Kasumi-1 (cell line): ENCODE measurements at places on chromosomes 5 and 9.
A peak's percentile ranks its signal among the peaks of the same experiment; 100 is the strongest.

DNA sequence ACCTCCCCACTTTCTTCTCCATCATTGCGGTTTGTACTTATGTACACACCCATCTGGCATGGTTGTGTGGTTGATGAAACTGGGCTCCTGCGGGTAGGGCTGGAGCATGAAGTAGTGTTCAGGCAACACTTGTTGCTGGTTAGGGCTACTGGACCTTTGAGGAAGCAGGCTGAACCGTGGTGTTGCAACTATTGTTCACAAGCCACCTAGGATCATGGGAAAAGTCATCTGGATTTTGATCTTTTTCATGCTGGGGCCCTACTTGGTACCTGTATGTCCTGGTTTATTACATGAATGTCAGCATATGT lies 40.1 kb upstream of the TIFAB start:
- DNase-seq, result no peak

- no peak for DNase-seq
Observed at GRCh38 chr5:104295991-104296390, 733.4 kb upstream of the NUDT12 start.

GRCh38 chr9:133703591-133704399 lies 34.4 kb downstream of the SARDH start:
- DNase-seq, result no peak

DNA sequence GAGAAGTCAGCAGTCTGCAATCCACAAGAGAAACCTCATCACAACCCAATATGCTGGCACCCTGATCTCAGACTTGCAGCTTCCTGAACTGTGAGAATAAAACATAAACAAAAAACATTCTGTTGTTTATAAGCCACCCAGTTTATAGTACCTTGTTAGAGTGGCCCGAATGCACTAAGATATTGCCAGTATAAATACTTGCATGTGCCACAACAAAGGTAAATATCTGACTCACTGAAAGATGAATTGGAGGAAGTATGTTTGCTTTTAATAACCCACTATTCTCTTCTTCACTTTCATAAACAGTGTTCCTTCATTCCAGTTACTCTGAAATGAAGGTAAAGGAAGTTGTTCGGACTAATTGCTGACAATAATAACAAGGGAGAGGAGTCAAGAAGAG lies 1163.4 kb upstream of the CDH6 start:
- DNase-seq, result no peak

GRCh38 chr5:136249678-136250266 lies 56.8 kb upstream of the SMIM32 start:
- peak; percentile 65 for DNase-seq

DNA sequence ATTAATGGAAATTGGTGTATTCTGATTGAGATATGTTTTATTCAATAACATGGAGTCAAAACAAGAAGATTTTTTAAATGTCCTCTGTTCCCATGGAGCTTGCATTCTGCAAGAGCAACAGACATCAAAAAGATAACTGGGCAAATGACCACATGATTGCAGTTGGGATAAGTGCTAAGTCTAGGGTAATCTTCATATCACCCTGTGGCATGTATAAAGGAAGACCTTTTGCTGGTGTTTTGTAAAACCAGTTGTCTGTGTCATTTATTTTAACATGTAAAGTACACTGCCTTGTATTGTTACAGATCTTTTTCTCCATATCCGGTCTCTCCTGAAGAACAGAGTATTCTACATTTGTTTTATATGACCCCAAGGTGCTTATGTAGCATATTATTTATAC lies 44.0 kb downstream of the PTCD2 start:
- no peak for DNase-seq

- no peak for DNase-seq
Observed at GRCh38 chr5:140112685-140113179, 1.2 kb upstream of the PURA start.

GRCh38 chr9:81565609-81566008 lies 123.7 kb downstream of the TLE1 start:
- DNase-seq, result no peak

DNA sequence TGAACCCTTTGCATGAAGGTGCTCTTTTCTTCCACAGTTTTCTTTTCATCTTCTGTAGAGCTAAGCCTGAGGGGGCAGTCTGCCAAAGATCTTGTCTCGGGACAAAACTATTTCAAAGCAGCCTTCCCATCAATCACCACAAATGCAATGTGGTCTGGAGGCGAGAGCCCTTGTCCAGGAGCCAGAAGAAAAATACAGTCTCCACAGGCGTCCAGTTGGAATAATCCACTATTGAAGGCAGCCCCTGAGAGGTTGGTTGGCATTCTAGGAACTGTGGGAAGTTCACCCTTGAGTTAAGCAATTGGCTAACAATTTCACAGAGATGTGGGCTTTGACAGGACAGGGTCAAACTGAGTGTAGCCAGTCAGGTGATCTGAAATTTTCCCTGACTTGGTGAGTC lies 72.0 kb downstream of the SEMA6A start:
- DNase-seq, result no peak

GRCh38 chr5:102762562-102763227 lies 7.6 kb downstream of the PAM start:
- DNase-seq, result no peak

GRCh38 chr5:58503390-58504046 lies 12.3 kb downstream of the GAPT start:
- DNase-seq, result no peak

DNA sequence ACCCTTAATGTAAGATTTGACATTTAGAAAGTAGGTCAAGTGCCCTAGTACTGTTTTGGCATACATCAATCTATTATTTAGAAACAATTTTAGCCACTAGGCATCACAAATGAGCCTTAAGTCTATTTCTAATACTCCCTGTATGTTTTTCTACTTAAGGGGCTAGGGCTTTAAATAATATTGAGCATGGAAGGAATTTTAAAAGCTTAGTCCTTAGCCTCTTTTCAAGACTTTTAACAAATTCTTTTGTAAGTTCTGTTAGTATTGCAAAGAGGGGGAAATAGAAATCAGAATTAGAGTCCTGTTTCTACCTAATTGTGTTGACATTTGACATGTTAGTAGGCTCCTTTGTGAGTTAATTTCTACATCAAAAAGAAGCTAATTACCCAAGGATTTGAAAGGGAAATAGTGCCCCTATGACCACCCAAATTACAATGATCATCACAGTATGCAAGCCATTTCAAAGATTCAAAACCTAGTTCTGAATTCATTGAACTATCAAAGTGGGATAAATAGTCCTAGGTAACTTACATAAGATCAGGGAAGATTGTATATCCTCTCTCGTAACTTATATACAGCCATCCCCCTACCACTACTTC lies 647.8 kb upstream of the ACO1 start:
- no peak for DNase-seq

DNA sequence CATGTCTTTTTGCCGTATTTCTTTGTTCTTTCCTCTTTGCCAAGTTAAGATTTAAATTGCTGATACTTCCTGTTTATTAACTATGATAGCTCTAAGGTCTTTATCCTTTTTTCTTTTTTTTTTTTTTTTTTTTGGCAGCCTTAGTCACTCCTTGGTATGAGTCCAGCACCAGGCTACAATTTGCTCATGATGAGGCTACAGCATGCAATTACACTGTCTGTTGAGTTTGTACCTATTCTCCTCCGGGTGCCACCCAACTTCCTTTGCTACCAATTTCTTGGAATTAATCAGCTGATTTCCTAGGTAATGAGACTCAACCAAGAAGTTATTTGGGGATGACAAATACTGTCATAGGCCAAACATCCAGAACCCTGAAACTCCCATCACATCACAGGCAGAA lies 25.5 kb downstream of the ACTL7B start:
- no peak for DNase-seq

GRCh38 chr5:9398227-9398626 lies 147.6 kb downstream of the SEMA5A start:
- DNase-seq, result no peak

GRCh38 chr5:91864962-91865361 lies 481.8 kb upstream of the ARRDC3 start:
- no peak for DNase-seq

DNA sequence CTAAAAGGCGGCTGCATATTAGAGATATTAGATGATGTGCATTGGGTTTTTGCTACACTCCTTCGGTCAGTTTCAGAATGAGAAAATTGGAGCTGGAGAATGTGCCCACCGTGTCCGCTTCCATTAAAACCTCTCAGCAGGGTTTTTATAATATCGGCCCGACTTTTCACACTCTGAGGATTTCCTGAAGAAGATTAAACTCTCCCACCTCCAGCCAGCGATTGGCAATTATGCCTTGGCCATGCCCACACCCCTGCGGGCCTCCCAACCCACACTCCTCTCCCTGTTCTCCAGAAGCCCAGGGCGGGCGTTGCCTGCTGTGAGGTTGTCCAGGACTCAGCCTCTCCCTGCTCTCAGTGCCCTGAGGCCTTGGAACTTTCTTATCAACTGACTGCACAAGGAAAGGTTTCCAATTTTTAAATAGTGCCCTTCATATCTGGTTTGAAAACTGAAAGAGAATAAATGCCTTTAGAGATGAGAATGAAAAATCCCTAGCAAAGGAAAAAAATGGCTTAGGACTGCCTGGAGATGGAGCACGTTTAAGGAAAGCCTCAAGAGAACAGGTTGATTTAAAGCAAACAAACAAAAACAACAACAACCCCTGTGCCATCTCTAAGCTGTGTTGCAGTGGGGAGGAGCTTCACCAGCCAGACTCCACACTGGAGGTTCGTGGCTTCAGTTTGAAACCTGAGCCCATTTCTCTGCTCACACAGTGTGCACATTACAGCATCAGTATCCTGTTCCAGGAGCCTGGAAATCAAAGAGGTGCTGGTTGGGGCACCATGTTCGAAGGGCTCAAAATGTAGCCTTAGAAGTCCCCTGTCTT lies 292.9 kb downstream of the NSG2 start:
- no peak for DNase-seq

GRCh38 chr9:12973710-12974109 lies 198.9 kb downstream of the LURAP1L start:
- DNase-seq, result no peak

DNA sequence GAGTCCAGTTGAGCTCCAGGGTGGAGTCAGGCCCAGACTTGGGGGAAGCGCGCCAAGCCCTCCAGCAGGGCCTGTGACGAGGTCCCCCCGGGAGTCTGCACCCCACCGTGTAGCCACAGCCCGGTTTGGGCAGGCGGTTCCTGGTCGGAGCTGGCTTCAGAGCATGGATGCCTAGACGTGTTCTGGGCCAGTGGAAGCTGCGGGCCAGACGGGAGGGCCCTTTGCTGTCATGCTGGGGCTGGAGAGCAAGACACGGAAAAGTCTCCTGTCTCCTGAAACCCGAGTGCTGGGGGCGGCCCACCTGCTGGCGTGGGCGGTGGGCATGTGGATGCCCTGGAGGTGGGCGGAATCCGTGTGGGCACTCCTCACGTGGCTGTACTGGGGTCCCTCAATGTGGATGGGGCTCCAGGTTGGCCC lies 1.9 kb downstream of the GPSM1 start:
- no peak for DNase-seq

DNA sequence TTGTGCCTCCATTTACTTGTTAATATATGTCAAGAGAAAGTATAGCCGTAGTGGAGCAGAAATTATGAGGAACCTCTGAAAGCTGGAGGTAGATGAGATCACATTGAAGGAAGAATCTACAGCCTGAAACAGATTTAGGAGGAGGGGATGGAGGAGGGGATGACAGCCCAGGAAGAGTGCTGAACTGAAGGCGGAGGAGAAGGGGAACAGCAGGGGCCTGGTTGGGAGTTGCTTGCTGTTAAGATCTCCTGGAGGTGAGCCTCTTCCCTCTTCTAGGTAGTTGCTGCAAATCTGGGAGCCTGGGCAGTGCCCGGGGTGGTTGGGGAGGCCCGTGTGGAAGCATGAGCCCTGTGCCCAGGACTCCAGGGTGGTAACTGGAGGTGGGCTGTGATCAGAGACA lies 111.8 kb upstream of the SEMA6A start:
- no peak for DNase-seq

DNA sequence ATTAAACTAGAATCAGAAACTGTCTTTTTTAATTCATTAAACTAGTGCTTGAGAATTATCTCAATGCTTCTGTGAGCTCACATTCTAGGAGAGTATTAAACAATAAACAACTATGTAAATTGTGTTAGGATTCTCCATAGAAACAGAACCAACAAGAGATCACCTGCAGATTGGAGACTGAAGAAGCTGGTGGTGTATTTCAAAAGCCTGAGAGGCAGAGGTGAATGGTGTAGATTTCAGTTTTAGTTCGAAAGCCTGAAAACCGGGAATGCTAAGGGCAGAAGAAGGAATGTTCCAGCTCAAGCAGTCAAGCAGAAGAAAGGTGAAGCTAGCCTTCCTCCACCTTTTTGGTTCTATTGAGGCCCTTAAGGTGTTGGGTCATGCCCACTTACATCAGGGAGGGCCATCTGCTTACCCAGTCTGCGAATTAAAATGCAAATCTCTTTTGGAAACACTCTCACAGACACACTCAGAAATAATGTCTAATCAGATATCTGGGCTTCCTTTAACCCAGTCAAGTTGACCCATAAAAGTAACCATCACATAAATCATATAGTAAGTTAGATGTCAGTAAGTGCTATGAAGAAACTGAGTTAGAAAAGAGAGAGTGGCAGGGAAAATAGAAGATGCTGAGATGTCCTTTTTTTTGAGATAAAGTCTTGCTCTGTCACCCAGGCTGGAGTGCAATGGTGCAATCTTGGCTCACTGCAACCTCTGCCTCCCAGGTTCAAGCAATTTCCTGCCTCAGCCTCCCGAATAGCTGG lies 291.5 kb downstream of the ARRDC3 start:
- DNase-seq, result no peak

DNA sequence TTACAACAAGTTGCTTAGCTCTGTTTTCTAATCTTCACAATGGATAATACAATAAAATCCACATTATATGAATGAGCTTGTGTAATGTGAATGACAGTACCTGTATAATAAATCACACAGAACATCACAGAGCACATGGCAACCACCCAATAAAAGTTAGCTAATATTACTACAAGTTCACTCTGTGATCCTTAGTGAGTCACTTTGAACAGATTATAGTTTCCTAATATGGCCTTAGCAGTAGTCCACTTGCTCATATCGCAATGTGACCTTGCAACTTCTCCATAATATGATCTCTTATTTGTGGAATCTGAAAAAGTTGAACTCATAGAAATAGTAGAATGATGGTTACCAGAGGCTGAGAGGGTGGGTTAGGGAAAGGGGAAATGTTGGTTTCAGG lies 361.3 kb downstream of the PTPRD start:
- no peak for DNase-seq

DNA sequence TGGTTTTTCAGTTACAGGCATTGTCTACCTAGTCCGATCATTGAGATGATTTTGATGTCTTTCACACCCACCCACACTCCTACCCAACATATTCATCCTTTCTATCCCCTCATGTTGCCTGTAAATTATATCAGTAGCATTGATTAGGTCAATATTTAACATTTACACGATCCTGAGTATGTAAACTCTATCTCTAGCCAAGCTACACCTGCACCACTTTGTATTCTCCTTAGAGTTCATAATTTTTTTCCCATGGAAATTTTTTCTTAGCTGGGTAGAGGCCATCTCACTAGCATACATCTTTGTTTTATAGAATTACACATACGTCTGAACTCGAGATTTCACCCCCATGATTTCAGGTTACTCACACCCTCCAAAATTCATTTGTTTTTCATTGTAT lies 30.6 kb downstream of the GCNT4 start:
- DNase-seq, result no peak

GRCh38 chr9:101702257-101702656 lies 36.2 kb downstream of the GRIN3A start:
- no peak for DNase-seq

GRCh38 chr5:138955671-138956295 lies 80.6 kb upstream of the LRRTM2 start:
- no peak for DNase-seq
